ENCODE measurements at places on chromosomes 11 and 22.

DNA sequence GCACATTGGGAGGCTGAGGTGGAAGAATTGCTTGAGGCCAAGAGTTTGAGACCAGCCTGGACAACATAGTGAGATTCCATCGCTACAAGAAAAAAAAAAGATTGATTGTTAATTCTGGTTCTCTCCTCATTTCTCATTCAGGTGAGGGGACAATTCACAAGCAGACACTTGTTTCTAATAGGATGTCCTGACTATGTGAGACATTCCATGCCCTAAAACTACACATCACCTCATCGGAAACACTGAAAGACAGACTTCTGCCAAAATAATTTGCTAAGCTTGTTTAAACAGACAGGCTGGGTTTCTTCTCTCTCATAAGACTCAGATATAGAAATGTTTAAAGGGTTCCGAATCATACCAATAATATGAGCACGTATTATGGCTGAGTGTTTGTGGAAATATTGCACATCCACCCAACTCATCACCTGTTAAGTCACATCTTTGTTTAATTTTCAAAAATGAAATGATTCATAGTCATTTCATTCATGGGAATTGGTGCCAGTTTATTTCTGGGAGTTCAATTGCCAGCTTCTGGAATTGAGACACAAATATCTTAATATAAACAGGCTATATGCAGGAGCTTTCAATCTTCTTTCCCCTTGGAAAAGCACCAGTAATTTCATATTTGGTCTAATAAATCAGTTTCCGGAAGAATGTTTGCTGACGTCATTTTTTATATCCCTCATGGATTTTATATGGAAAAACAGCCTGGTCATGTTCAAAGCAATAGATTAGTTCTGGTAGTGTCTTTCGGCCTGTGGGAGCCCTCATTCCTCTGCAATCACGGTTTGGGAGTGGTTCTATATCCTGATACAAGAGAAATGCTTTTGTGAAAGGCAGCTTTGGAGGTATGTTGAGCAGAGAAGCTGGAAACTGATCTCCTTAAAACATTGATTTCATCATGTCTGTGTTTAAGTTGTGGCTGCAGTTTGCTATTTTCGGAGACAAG is 87.0 kb downstream of the BDNF start:
- DNase-seq: no peak

GRCh38 chr22:49983148-49984042 is 22.8 kb downstream of the PIM3 start:
- peak; percentile 9 for DNase-seq

GRCh38 chr11:68043029-68043348 is 4.2 kb downstream of the TCIRG1 start:
- DNase-seq: no peak

DNA sequence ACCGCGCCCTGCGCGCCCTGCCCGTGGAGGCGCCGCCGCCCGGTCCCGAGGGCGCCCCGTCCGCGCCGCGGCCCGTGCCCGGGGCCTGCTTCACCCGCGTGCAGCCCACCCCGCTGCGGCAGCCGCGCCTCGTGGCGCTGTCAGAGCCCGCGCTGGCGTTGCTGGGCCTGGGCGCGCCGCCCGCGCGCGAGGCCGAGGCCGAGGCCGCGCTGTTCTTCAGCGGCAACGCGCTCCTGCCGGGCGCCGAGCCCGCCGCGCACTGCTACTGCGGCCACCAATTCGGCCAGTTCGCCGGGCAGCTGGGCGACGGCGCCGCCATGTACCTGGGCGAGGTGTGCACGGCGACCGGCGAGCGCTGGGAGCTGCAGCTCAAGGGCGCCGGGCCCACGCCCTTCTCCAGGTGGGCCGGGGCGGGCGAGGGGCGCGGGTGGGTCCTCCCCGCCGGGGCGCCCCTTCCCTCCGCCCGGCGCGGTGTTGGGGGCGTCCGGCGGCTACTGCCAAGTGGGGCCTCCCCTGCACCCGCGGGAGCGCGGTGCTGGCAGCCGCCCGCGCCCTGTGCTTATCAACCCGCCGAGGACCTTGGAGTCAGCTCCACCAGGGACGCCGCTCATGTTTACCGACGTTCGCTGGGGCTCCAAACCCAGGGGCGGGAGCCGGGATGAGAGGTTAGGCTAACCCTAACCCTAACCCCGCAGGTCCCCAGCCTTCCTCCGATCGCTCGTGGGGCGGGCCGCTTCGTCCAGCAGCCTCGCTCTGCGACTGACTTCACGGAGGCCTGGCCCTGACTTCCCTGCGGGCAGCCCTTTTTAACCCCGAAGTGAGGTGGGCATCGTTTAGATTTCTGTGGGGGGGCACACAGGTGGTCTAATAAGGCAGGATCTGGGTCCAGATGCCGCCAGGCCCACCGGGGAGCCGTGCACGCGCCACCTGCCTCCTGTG is 649 bp downstream of the SELENOO start:
- DNase-seq: no peak

DNA sequence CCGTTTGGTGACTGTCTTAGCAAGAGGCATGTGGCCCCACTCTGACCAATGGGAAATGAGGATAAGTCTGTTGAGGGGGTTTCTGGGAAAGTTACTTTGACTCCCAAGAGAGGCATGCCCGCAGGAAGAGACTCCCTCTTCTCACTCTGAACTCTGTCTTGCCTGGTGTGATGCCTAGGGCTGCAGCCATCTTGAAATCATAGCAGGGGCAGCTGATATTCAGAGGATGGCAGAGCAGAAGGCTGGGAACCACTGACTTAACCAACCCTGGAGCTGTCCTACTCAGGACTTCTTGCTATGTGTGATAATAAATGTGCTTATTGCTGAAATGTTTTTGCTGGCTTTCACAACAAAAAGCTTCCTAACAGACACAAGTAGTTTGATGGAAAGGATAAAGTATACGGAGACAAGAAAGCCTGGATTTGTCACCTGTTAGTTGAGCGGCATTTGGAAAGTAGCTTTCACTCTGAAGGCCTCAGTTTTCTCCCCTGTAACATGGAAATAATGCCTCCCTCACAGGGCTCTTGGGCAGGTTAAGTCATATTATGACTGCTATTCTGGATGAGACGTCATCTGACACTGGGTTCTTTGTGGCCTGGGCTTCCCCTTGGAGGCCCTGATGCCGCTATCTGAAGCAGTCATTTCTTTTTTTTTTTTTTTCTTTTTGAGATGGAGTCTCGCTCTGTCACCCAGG is 128.5 kb downstream of the CEP164 start:
- DNase-seq: no peak

- no peak for DNase-seq
Measured at GRCh38 chr11:60389279-60389910, 6.9 kb upstream of the MS4A14 start.

DNA sequence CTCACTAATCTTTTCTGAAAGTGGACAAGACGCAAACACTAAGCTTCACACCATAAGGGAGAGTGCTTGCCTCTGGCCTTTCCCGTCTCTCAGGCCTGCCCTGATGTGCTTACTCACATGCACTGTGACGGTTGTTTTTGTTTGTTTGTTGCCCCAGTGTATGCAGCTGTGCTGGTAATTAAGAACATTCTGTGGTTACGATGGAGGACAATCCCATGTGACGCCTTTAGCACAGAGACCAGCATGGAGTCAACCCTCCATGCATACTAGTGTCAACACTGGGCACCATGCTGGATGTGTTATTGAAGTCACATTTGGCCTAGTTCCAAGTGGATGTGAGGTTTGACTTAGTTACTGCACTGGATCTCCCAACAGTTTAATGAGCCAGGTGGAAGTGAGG is 27.8 kb upstream of the CDON start:
- no peak for DNase-seq

DNA sequence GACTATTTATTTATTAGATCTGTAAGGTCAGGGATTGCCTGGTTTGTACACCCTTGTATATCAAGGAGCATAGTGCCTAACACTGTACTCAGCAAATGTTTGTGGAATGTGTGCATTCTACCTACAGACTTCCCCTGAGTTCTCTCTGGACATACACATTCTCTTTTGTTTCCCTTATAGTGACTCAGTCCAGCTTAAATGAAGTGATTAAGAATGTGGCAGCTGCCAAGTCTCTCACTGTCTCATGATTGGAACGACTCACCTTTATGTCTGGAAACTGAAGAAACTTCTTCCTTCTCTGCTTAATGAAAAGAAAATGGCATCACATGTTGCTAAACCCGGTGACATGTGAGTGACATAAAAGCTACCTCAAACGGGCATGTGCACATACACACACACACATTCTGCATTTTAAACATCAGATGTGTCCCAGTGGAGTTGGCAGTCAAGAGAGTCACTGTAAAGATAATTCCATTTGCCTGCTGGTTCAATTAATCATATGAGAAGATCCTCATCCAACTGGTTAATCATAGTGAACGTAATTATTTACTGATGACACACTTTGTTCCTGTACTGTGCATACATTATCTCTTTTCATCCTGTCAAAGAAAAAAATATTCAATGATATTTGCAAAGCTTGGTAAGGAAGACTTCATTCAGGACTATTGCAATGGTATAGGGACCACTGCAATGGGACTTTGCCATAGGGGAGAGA is 42.8 kb downstream of the GLYAT start:
- DNase-seq: no peak

DNA sequence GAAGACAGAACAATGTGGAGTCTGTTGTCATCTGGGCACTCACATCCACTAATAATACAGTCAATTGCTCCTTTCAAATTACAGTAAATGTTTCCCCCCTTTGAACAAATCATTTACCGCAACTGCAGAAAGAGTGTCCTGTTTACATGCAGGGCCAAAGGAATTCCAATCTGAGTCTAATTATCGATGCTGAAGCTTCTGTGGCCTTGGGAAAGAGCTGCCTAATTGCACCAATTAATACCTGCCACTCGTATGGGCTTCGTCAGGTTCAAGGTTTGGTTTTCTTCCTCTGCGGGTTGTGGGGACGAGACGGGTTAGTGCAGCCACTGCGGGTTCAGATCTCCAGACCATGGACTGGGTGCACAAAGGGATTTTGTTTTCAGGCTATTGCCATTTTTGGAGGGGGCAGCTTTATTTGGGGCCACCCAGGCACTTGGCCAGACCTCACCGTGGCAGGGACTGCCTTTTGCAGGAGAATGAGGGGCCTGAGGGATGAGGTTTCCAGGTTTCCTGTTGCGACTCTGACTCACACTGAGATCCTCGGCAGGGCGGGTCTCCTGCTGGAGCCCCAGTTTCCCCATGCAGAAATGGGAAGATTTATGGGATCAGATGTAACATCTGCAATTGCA is 147.6 kb downstream of the MIAT start:
- no peak for DNase-seq

DNA sequence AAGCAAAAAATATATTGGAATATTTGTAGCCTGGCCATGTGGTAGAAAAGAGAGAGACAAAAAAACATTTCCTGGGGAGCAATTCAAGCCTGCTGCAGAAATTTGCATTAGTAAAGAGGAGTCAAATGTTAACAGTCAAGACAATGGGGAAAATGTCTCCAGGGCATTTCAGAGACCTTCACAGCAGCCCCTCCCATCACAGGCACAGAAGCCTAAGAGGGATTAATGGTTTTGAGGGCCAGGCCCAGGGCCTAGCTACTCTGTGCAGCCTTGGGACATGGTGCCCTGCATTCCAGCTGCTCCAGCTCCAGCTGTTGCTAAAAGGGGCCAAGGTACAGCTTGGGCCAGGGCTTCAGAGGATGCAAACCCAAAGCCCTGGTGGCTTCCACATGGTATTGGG is 46.8 kb downstream of the PGR start:
- DNase-seq: no peak

DNA sequence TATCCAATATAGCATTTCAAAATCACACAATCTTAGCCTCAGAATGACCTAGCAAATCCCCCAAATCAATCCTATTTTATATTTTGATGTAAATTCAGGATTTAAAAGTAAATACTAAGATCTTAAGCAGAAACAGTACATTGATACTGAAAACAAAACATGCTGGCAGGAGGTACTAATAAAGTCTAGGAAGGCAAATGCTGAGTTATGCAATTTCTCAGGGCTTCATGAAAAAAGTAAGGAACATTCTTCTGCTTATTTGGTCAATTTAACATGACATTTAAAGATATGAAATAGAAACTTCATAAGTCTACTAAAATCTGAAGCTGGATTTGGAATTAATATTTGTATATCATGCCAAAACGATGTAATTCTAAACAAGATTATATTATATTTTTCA is 153.3 kb downstream of the SWAP70 start:
- DNase-seq: no peak
